ENCODE measurements at places on chromosomes 16 and 17. TPM values are rescaled to one million over a fixed set of nuclear protein-coding genes. Genes with fewer than 3 reads are reported as not detected.

Gene SNX20
- total RNA-seq, result not detected

Gene KCNH4
- not detected for total RNA-seq

Gene EVPLL
- total RNA-seq, result not detected

Gene HOXB7
- total RNA-seq, result 13.0 TPM

Gene CSNK1D
- total RNA-seq, result 26.6 TPM

Gene KRT27
- total RNA-seq, result not detected

Gene CD300LF
- total RNA-seq, result not detected

- DNase-seq, result no peak
These were observed 14.7 kb upstream of the SDK2 start for GRCh38 chr17:73658821-73659515.

GRCh38 chr17:81207610-81208581 is 14.9 kb downstream of the CEP131 start:
- no peak for DNase-seq

DNA sequence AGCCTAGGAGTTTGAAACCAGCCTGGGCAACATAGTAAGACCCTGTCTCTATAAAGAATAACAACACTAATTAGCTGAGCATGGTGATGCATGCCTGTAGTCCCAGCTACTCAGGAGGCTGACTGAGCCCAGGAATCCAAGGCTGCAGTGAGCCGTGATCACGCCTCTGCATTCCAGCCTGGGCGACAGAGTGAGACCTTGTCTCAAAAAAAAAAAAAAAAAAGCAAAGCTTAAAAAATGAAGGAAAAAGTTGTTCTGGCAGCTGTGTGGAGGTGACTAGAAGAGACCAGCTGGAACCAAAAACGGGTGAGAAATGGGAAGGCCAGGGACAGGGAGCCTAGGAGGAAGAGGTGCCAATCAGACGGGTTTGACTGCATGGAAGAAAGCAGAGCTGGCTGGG is 4.2 kb downstream of the BCL7C start:
- no peak for DNase-seq

DNA sequence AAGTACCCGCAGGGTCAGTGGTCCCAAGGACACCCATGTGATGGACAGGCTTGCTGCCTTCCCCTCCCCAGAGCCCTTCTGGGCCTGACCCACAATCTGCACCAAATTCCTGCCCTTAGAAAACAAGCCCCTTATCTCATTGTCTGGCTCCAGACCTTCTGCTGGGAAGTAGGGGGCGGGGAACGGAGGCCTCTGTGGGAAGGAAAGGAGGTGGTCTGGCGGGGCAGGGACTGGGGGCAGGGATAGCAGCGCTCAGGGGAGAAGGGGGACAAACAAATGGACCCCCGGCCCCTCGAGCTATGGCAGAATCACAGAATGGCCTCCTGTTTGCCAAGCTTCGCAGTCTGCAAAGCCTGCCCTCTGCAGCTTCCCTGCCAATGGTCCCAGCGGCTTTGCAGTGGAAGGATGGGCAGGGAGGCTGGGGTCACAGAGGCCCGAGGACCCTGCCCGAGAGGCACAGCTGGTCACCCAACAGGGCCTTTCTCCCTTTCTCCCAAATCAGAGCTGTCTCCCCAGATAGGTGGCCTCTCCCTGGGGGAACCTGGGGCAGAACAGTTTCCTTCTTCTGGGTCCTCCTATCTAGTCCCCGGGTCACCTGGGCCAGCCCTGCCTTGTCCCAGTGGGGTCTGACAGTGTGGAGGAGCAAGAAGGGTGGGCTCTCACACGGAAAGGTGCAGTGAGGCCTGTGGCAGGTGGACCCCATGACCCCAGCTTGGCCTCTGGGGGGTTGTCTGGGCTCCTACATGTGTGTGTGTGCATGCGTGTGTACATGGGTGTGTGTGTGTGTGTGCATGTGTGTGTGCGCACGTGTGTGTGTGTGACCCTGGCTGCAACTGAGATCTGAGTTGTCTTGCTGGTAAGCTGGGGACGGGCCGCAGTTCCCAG is 25.5 kb downstream of the TMEM235 start:
- no peak for DNase-seq

DNA sequence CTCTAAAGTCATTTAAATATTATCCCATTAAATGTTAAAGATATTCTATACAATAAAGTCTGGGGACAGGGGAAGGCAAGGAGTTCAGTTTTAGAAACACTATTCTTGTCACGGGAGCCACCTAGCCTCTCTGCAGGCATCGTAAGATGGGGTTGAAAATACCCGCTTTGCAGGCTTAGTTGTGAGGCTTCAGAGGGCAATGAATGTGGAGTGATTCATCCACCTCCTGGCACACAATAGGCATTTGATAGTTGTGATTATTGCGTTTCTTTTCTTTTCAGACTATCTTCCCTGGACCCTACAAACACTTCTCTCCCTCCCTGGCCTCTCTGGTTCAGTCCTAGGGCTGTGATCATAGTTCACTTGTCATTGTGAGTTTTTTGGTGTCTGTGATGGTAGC is 19.6 kb downstream of the GLP2R start:
- DNase-seq, result no peak

- DNase-seq, result no peak
These were observed 12.5 kb upstream of the C17orf107 start for GRCh38 chr17:4886830-4887229.

GRCh38 chr17:74008196-74008595 is 195.3 kb upstream of the RPL38 start:
- DNase-seq, result peak; percentile 14

Data from NCI-H460 (cell line).